ENCODE measurements at places on chromosomes 12 and 14.

GRCh38 chr14:48925184-48925583, 661.0 kb downstream of the RPS29 start:
- DNase-seq = no peak

DNA sequence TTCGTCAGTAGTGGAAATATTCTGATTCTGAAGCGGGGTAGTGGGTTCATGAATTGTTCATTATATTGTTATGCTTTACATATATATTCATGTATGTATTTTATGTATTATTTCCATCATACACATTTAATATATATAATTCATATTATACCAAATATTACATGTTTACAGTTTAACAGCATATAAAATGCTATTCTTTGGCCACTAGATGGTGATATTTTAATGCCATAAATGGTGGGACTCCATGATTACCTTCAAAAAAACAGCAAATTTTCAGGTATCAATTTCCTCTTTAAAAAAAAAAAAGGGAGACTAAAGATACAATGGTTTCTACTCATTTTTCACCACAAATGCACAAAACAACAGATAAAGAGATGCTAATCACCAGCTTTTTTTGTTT, 41.0 kb downstream of the BDKRB1 start:
- no peak for DNase-seq

DNA sequence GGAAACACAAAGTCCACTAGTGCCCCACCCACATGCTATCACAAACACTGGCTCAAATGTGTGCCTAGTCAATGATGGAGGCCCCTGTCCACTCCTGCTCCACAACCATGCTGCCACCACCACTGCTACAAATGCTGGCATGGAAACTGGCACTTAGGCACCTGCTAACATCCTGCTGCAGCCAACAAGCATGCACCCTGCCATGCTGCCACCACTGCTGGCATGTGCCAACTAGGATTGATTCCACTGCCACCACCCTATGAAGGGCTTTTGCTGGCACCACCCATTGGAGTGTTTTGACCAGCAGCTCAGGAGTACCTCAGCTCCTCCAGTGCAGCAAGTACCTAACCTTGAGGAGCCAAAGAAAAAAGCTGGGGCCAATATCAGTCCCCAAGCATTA, 236.6 kb downstream of the CCDC59 start:
- DNase-seq = no peak

DNA sequence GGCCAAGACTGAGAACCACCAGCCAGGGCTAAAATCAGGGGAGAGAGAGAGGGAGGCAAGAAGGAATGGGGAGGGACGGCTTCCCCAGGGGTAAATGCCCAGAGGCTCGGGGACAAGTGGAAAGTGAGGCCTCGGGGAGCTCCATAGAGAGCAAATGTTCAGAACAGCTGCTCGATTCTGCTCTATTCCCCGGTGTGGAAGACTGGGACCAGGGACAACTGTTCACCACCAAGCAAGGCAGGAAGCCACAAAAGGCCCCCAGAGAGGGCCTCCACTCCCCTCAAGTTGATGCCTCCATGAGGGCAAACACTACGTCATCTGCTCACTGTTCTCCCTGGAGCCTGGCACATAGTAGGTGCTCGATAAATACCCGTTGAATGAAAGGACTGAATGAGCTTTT, 53.5 kb downstream of the IRF2BPL start:
- DNase-seq = no peak

GRCh38 chr14:76651410-76652055, 109.7 kb upstream of the VASH1 start:
- no peak for DNase-seq

DNA sequence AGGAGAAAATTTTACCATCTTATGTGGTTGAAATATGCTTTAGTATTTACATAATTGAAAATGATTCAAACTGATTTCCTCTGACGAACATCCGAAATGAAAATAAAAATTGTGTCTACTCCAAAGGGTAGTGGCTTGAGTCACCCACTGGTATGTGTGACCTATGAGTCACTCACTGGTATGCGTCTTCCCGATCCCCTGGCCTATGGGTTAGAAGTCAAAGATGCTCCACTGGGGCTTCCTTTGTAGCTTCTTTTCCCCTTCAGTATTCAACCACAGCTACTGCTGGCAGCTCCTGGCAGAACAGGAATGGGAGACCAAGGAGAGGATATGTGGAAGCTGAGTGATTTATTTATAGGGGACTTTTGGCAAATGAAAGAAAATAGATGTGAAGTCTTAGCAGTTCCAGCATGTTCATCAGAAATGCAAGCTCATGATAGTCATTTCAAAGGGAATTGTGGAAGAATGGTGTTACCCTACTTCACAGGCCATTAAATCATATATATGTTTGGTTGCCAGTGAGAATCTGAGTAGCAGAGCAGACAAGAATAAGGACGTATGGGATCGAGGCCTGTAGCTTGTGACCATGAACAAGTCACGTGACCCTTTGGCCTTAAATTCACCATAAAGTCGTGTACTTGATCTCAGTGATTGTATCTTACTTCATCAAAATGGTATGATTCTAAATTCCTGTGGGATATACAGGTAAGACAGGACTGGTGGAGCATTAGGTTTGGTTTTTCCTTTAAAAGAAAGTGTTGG, 108.3 kb downstream of the CRADD start:
- DNase-seq = no peak

- no peak for DNase-seq
Observed at GRCh38 chr14:63276016-63276415, 42.7 kb downstream of the GPHB5 start.

GRCh38 chr14:94517641-94518257, 8.5 kb upstream of the SERPINA12 start:
- DNase-seq = no peak

DNA sequence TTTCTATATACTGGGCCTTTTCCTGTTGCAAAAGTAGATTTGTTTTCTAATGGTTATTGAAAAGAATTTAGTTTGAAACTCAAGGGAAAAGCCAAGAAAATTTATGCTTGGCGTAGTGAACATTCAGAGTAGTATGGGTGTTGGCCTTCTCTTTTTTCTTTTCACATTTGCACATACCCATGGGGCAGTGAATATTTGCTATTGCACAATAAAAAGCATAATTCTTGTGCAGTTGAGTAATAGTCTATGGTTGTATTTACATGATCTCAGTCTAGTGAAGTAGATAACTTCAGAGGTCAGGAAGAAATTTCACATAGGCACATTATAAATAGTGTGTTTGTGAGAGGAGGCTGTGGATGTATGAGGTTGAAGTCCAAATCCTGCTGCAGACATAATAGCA, 158.1 kb downstream of the FLRT2 start:
- no peak for DNase-seq

GRCh38 chr12:116157845-116158267, 119.6 kb downstream of the MED13L start:
- no peak for DNase-seq

DNA sequence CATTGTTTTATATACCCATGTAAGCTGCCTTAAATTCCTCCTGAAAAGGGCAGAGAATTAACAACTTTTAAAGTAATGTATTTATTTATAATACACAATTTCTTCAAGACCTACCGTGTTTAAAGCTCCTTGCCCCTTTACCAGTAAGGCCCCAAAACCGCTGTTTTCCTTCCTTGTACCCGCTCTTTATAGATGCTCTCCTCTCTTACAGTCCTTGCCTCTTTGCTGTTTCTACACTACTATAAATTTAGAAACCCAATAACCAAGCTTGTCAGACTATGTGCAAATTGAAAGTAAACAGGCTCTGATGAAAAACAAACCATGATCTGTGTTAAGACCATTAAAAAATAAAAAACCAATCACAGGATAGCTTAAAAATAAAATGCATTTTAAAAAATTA, 3.9 kb downstream of the MPHOSPH9 start:
- DNase-seq = no peak

- DNase-seq = no peak
Observed at GRCh38 chr12:116244001-116244400, 33.5 kb downstream of the MED13L start.

- DNase-seq = no peak
Observed at GRCh38 chr12:32102234-32102633, 4.4 kb upstream of the BICD1 start.

- no peak for DNase-seq
Observed at GRCh38 chr12:95548539-95549391, 2.5 kb downstream of the USP44 start.

GRCh38 chr12:12315838-12316237, 34.2 kb downstream of the MANSC1 start:
- DNase-seq = no peak

DNA sequence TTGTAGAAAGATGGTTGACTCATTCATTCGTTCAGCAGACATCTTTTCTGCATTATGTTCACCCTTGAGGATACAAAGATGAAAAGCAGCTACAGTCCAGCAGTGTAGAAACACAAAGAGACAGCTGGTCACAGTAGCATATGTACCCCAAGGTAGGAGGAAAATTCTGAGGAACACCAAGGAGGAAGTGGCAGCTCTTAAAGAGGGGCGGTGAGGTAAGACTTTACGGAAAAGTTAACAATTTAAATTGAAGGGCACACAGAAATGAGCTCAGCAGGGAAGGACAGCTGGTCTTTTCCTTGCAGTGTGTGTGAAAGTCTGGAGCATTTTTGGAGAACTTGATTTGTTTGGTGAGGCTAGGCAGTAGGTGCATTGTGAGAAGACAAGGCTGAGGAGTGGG, 3.5 kb downstream of the SLC35E3 start:
- no peak for DNase-seq

DNA sequence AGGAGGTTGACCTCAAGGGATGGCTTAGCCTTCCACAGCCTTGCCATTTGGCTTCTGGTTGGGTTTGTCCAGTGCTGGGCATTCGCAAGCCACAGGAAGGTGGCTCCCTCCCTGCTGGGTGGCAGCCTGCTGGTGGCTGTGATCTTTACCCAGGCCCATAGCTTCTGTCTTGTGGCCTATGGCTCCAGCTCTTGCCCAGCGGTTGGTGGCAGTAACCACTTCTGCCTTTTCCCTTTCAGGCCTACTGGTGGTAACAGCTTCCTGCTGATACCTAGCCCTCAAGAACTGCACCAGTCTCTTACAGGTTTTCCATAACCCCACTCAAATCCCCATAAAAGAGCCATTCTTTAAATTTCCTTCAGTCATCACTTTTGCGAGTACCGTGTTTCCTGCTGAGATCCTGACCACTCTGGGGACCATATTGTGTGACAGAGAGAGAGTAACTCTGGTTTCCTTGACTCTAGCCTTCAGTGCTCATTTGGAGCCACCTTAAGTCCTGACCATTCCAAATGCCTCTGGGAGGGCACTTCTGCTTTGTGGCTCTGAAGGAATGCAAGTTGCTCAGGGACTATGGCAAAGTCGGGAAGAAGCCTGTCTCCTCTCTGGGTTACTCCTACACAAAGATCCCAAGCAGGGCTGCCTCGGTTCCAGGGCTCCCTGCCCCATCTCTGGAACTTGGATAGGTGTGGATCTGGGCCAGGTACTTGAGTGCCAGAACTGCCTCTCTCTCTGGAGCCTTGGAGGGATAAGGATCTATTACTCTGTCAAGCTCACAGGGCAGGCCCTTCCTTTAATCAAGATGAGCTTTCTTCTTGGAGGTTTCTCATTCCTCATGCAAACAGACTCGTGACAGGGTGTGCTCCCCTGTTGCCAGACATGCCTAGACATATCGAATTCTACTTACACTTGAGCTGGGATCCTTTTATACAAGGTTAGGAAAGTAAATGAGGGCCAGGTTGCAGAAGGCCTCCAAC, 2.9 kb upstream of the NYNRIN start:
- no peak for DNase-seq

GRCh38 chr12:112496496-112496895, 77.7 kb downstream of the PTPN11 start:
- no peak for DNase-seq
